Choroid plexus epithelial cell (primary cell): ENCODE measurements at places on chromosomes 12 and 14.

DNA sequence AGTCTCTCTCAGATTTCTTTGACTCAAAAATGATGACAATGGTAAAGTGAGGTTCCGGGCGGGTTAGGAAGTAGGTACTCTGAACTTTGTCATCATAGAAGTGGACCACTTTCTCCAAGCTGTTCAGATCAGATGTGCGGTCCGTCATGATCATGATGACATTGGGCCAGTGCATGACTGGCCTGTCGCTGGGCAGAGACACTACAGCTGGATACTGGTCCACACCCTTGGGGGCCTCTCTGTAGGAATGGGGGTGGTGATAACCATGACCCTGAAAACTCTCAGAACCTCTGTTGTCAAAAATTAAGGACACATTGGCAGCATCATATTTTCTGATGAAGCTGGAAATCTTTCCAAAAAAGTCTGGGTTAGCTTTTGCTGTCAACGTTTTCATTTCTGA is 28.2 kb downstream of the KICS2 start:
- no peak for DNase-seq

GRCh38 chr14:99519931-99520421 is 38.8 kb downstream of the CCNK start:
- DNase-seq = no peak

DNA sequence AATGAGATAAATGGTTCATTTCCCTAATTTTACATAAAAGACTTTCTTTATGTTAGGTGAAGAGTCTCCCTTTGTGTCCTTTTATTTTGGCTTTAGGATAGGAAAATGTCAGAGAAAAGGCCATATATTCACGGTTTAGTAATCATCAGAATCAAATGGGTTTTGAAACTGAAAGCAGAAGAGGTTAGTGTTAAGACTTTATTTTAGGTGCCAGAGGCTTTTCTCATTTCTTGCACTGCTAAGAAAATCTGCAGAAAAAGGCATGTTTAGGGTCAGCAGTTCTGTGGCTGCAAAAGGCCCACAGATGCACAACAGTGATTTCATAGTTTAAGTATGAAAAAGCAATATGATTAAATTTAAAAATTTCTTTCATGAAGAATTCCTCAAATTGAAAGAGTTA is 80.4 kb upstream of the SINHCAF start:
- DNase-seq = peak; percentile 24

DNA sequence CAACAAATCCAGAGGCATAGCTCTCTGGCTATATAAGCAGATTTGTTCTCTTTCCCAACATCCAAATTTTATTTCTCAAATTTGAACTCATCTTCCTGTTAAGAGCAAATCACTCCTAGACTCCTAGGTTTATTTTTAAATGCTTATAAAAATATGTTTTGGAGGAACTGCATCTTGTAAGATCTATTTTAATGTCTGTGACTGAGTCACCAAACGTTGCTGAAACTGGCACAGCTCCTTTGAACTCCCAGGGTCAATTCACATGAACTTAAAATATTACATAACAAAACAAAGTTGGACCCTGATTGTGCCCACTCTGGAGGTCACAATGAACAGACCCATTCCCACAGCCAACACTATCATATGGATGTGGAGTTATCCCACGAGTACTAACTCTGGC is 23.9 kb downstream of the ANAPC7 start:
- DNase-seq = no peak

DNA sequence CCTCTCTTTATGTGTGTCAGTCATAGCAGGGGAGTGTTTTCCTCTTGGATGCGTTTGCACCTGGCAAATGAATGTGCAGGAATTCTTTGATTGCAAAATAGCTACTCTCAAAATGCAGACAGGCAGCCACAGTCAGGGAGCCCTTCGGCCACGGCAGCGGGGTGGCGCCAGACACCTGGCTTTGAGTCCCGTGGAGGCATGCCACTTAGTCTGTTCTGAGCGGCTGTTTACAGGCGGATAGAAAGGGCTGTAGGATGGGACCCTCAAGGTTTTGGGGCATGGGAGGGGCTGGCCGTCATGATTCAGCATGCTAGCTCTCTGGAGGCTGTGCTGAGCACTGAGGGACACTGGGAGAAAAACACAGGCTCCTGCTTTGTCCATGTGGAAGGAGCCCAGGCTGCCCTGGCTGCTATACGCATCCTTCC is 117.1 kb downstream of the SLC25A47 start:
- DNase-seq = peak; percentile 69

GRCh38 chr12:124655698-124656516 is 88.5 kb upstream of the NCOR2 start:
- peak; percentile 99 for DNase-seq
